NCI-H2107 (cell line): ENCODE measurements at places on chromosomes 12 and 14.

DNA sequence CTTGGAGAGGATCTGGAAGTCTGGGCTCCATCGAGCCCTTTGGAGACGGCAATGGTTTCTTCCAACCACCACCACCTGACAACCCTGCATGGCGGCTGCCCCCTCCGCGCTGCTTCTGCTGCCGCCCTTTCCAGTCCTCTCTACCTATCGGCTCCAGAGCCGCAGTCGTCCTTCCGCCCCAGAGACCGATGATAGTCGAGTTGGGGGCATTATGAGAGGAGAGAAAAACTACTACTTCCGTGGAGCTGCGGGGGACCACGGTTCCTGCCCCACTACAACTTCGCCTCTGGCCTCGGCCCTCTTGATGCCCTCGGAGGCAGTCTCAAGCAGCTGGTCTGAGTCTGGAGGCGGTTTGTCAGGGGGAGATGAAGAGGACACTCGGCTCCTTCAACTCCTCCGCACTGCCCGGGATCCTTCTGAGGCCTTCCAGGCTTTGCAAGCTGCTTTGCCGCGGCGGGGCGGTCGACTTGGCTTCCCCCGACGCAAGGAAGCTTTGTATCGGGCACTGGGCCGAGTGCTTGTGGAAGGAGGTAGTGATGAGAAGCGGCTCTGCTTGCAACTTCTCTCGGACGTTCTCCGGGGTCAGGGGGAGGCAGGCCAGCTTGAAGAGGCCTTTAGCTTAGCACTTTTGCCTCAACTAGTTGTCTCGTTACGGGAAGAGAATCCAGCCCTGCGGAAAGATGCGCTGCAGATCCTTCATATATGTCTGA, 499 bp downstream of the TOGARAM1 start:
- DNase-seq: peak; percentile 54

DNA sequence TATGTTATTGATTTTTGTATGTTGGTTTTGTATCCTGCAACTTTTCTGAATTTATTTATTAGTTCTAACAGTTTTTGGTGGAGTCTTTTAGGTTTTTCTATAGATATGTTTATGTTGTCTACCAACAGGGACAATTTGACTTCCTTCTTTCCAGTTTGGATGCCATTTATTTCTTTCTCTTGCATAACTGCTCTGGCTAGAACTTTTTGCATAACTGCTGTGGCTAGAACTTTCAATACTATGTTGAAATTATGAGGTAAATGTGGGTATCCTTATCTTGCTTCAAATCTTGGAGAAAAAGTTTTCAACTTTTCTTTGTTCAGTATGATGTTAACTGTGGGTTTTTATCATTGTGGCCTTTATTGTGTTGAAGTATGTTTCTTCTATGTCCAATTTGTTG, 39.9 kb upstream of the PLBD1 start:
- DNase-seq: no peak

- DNase-seq: no peak
Observed at GRCh38 chr12:114697741-114698565, 14.0 kb upstream of the TBX3 start.

GRCh38 chr12:6998715-6999451, 19.4 kb downstream of the LPCAT3 start:
- DNase-seq: no peak

DNA sequence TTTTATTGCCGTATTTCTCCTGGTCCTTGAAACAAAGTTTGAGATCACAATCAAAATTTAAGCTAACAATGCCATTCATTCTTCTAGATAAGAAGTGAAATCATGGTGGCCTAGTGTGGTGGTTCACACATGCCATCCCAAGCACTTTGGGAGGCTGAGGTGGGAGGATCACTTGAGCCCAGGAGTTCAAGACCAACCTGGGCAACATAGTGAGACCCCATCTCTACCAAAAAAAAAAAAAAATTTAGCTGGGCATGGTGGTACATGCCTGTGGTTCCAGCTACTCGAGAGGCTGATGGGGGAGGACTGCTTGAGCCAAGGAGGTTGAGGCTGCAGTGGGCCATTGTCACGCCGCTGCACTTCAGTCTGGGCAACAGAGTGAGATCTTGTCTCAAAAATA, 24.2 kb downstream of the GDF11 start:
- no peak for DNase-seq

- DNase-seq: no peak
Observed at GRCh38 chr12:22312336-22312735, 22.2 kb downstream of the ST8SIA1 start.

GRCh38 chr14:105290621-105291346, 10.0 kb downstream of the BRF1 start:
- no peak for DNase-seq

DNA sequence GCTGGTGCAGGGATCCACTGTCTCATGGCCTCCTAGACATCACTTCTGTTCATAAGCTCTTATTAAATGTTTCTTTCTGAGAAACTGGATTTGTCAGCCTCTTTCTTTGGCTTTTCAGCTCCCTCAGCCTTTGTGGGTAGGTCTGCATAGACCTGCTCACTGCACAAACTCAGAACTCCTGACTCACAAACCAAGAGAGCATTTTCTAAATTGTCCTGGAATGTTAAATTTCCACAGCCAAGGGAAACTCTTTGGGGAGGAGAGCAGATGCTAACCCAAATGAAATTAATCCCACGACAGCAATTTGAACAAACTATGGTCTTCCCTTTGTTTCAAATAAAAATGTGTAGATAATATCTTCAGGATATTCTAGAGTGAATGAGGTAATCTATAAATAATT, 19.5 kb upstream of the CERS5 start:
- no peak for DNase-seq

- DNase-seq: peak; percentile 84
Observed at GRCh38 chr12:116708826-116709756, 28.8 kb downstream of the SPRING1 start.

- no peak for DNase-seq
Observed at GRCh38 chr12:104653730-104654664, 197.2 kb downstream of the CHST11 start.

DNA sequence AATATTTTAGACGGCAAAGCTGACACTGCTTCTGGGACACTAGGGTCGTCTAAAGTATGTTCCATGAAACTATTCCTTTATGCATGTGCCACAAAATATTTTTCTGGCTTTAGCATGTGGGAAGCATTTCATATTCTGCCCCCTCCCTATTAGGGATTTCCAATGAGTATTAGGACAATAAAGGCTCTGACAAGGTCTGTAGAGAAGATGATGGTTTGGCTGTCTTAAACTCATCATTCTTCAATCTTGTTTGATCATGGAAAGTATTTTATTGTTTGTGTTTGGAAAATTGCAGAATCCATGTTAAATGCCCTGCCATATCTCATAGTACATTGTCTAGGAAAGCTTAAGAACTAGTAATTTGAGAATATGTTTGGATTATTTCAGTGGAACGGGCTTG, 22.8 kb downstream of the SERPINA1 start:
- DNase-seq: no peak

- DNase-seq: no peak
Observed at GRCh38 chr14:34120185-34120977, 169.5 kb upstream of the EGLN3 start.

DNA sequence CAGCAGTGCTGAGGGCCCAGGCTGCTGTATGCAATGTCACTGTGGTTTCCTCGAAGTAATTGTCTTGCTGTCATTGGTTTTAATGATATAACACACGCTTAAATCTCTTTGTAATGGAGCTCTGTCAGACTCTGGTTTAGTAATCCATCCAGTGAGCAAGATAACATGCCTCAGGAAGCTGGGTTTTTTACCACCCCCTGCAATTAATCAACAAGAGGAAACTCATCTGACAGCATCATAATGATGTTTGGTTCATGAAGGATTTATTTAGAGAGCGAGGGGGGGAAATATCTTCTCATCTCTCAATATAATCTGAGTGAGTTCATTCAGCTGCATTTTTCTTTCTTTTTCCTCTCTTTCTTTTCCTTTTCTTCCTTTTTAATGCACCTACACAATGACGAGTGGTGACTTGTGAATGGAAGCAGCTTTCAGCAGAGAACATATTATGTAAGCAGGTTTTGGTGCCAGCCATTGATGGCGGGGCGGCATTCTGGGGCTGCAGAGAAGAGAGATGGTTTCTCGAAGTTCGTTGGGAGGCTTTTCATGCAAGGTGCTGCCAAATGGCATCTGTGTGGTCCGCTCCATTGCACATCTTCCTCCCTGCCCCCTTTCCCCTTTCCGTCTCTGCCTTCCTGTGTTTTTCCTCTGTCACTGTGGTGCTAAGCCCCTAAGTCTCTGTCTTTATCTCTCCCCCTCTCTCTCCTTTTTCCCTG, 6.7 kb downstream of the RPH3A start:
- DNase-seq: no peak

- no peak for DNase-seq
Observed at GRCh38 chr14:34364201-34364600, 97.8 kb downstream of the SPTSSA start.

GRCh38 chr14:103510724-103511693, 11.6 kb downstream of the CKB start:
- DNase-seq: no peak

GRCh38 chr12:88432531-88433490, 147.5 kb downstream of the KITLG start:
- DNase-seq: no peak

GRCh38 chr12:40618636-40619035, 73.6 kb upstream of the CNTN1 start:
- DNase-seq: no peak

DNA sequence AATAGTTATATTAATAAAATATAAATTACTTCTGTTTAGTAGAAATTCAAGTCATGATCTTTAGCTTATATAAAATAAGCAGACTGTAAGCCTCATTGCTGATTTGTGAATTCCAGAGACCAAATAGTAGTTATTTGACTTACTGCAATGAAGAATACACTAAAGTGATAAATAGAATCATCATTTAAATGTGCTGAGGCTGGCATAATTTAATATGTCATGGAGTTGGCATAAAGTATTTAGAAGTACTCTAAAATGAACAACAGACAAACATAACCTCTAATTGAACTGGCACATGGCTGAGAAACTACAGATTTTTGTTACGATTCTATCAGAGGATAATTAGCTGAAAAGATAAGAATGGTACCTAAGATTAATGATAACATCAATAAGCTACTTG, 45.7 kb upstream of the TRHDE start:
- no peak for DNase-seq

- no peak for DNase-seq
Observed at GRCh38 chr12:26028953-26029735, 70.7 kb downstream of the RASSF8 start.

- DNase-seq: no peak
Observed at GRCh38 chr14:92093320-92093719, 13.1 kb downstream of the ATXN3 start.

GRCh38 chr12:90908465-90908864, 46.5 kb downstream of the CCER1 start:
- no peak for DNase-seq

- no peak for DNase-seq
Observed at GRCh38 chr14:24885410-24885913, 164.5 kb downstream of the STXBP6 start.

DNA sequence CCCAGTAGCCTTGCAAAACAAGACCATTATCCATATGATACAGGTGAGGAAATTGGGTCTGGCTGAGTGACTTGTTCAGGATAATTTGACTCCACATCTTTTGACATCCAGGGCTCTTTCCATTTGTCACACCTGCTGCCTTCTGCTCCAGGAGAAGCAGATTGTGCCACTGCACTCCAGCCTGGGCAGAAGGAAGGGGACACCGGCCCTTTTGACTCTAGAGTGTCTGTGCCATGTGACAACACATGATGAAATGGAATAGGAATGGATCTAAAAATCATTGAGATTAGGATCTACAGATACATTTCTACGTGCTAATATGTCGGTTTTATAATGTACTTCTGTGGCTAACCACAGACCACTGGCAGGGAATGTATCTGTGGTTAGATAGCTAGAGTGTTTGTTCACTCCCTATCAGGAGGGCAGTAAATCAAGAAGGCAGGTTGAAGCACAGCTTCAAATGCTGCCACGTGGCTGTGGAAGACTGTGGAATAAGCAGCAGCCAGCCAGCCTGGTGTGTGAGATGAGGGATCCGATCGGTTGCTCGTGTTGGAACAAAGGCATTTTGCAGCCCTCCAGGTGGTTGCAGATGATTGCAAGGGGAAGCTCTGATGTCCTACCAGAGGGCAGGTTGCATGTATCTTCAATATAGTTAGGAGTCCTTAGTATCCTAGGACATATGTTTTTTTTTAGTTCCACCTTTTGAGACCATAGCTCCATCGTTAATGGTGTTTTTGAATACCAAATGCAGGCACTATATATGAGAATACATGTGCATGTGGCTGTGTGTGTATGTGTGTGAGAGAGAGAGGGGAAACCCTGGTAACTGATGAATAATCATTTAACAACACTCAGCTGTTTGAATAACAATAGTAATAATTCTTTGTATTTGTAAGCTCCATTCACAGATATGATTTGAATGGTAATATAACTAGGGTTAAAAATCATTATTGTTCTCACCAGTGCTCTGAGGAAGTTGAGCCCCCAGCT, 28.6 kb downstream of the EML1 start:
- peak; percentile 87 for DNase-seq
